ENCODE measurements at places on chromosomes 1 and 21.

DNA sequence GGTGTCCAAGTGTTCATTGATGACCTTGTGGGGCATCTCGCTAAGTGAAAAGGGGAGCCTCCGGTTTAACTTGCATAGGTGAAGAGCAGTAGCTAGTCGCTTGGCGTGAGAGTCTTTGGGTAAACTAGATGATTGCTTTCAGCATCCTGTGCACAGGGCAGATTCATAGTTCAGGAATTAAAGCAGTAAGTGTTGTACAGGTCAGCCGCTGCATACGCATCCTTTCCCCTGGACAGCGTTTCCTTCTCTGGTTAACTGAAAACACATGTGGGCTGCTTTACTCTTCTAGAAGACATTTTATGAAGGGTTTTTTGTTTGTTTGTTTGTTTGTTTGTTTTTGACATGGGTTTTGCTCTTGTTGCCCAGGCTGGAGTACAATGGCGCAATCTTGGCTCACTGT lies 12.1 kb downstream of the NDUFV3 start:
- DNase-seq = no peak

DNA sequence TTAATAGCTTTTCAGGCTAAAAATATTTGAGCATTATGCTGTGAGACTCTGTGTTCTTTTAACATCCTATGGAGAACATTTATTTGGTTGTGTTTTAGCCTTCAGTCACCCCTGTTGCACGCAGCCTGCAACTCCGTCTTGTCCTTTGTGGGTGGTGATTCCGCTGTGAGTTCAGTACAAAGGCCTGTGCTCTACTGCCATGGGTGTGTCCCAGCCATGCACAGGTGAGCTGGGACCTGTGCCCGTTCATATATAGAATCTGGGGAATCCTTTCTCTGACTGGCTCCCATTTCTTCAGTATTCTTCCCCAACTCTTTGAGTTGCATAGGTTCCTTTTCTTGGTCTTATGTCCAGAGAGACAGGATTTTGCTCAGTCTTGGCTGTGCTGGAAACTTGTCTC lies 61.4 kb downstream of the ACTL8 start:
- no peak for DNase-seq

GRCh38 chr21:22728091-22728490 lies 1729.9 kb downstream of the NCAM2 start:
- no peak for DNase-seq

DNA sequence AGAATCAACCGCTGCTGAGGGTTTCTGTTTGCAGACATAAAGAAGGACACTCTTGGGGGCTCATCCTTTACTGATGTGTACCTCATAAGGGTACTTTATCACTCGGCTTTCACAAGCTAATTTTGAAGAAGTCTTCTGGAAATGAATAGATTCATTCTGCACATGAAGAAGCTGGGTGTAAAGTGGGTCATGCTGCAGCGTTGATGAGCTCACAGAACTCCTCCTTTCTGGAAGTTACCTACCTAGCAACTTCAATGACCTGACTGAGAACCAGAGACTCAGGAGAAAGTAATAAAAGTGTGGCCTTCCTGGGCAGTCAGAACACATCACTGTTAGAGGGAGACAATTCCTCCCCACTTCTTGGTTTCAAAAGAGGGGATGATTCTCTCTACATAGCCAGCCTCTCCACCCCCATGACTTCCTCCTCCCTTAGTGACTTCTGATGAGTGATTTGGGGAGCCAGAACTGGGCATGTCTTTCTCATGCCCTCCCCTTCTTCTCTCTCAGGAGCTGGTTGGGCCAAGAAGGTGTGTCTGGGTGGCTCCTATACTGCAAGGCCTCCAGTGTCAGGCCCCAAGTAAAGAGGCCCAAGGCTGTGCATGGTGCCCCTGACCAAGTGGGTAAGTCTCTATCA lies 27.0 kb downstream of the PCNX2 start:
- DNase-seq = no peak

DNA sequence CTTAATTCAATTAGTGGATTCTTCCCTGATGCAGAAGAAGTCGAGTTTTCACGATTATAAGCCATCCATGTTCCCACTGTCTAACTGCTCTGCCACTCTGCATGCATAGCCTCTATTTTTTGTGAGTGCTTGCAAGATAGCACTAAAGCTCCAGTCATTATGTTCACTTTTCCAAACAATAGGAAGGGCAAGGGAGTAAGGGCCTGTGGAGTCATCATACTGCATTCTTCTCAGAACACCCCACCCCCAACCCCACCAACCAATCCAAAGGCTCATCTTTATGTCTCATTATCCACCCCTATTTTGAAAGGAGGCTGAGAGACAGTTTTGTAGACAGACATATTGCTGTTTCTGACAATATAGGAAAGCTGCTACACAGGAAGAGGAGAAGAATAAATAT lies 471.7 kb upstream of the ADGRL2 start:
- DNase-seq = no peak

DNA sequence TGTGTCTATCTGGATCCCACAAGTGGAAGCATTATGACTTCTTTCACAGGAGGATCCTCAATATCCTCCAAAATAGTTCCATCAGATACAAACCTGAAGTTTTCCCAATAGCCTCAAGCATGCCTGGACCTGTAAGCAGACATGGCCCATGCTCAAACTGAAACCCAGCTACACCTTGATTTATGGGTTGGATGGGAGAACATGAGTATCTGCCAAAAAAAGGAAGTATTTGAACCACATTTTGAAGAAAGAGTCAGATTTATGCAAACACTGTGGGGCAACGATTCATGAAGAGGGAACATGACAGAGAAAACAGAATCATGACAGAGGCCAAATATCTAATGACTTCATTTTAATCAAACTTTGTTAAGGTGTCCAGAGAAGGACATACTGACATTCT lies 351.0 kb upstream of the NFIA start:
- no peak for DNase-seq

- no peak for DNase-seq
Observed at GRCh38 chr1:36133484-36133883, 8.5 kb upstream of the COL8A2 start.

DNA sequence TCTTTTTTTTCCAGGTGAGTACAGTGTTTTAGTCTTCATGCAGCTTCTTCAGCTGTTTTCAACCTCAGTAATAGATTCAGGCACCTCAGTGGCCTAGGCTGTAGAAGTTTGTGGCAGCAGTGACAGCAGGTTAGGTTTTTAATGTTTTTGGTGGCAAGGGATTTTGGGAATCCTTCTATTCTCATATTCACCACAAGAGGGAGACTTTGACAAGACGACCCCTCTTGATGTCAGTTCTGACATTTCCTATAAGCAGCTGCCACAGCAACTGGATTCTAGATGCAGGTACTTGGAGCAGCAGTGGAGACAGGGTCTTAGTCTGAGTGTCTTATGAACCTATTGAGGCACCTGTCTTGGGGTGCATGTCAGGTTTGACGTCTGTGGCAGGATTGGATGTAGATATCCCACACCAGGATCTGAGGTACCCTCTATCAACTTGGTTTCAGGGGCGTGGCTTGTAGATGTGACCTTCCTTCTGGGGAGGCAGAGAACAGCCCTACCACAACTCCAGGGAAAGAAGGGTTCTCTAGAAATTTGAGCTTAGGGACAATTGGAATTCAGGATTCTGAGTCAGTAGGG lies 1104.2 kb upstream of the TMPRSS15 start:
- DNase-seq = no peak

Measured in stimulated activated CD4-positive, alpha-beta T cell treated with anti-CD3 and anti-CD28 coated beads, Interleukin-2, amount 100 ng/mL, for 4 hours (primary cell).